ENCODE measurements at places on chromosomes 2 and 18.

DNA sequence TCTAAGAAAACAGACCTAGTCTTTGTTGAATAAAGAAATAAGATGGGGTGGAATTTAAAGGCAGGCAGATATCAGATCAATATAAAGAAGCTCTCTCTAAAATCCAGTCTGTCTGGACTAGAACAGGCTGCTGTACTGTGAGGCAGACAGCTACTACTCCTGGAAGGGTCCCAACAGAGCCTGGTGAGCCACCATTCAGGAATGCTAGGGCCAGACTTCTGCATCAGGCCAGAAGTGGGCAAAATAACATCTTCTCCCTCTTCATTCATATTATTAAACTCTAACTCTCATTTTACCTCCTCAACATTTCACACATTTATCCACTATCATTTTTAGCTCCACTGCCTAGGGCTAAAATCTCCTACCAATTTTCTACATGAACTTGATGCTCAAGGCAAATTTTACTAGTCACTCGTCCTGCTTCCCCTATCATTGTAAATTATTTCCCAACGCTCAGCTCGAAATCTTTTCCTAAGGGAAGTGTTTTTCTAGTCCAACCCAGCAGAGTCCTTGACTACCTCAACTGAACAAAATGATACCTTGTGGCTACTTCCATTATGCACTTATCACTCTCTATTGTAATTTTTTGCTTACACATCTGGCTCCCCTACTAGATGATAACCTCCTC lies 45.2 kb upstream of the GLS start:
- no peak for DNase-seq

DNA sequence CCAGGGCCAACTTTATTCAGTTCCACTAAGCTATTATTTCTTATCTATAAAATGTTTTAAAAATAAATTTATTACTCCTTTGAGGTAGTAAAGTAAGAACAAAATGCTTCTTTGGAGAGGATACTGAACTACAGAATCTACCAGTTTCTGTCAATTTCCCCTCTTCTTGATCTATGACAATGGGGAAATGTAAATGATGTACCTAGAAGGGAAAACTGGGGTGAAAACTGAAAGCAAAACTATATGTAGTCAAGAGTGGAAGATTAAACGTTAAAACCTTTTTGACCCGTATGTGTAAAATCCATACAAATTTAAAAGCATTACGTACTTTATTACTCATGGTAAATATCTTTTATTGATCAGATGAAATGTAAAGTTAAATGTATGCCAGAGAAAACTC lies 1287.8 kb upstream of the TMEFF2 start:
- no peak for DNase-seq

- no peak for DNase-seq
Measured at GRCh38 chr2:164190700-164191099, 430.6 kb downstream of the GRB14 start.

- DNase-seq = no peak
Measured at GRCh38 chr2:152519581-152519952, 184.6 kb downstream of the FMNL2 start.

GRCh38 chr2:10529611-10530010 lies 81.5 kb upstream of the ODC1 start:
- DNase-seq = no peak

- DNase-seq = no peak
Measured at GRCh38 chr2:200296118-200296517, 10.4 kb upstream of the SPATS2L start.

DNA sequence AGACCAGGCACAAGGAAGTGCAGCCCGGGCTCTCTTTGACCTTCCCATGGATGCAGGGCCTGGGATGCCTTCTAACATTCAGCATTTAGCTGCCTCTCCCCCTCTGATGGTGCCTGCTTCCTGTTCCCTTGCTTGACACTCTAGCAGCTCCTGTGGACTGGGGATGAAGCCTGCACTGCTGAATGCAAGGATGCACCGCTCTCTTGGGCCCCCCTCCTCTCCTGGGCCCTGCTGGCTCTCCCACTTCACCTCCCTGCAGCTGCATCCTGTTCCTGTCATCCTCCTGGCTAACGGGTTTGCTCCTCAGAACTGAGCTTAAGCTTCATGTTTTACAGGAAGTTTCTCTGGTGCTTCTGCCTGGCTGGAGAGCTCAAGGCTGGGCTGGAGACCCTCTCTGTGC lies 254.1 kb downstream of the TSN start:
- DNase-seq = no peak

DNA sequence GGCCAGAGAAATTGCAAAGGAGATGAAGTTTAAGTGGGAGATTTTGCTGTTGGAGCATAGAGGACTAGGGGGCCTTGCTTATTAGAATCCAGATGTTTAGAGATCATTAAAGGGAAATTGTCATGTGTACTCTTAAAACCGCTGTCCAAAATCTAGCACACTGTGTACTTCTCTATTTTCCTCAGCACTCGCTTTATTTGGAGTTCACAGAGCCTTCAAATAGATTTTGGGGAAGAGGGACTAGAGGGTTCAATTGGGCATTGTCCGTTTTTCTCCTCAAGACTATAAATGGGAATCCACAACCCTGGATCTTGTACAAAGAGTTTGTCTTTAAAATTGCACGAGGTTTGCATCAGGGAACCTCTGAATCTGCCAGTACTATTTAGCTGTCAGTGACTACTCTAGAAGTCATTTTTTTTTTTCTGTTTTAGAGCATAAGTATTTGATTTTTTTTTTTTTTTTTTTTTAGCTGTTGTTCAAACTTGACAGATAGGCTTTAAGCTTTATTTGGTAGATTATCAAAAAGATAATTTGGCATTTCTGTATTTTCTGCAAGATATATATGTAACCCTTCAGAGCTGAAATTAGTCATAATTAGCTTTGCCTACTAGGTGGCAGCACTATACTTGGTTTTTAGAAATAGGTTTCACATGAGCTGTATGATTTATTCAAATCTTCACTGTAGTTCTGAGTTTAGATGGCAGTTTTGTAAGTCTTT lies 14.2 kb downstream of the PMS1 start:
- DNase-seq = no peak

GRCh38 chr2:113132414-113133021 lies 5.1 kb downstream of the IL1RN start:
- no peak for DNase-seq

DNA sequence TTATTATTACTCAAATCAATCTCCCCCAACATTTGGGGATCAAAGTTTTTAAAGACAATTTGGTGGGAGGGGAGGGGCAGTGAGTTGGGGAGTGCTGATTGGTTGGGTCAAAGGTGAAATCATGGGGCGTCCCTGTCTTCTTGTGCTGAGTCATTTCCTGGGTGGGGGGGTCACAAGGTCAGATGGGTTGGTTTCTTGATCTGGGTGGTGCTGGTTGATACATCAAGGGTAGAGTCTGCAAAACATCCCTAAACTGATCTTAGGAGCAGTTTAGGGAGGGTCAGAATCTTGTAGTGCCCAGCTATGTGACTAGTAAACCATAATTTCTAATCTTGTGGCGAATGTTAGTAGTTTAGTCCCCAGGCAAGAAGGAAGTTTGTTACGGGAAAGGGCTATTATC lies 67.4 kb downstream of the MOGAT1 start:
- DNase-seq = no peak

Data from stimulated activated CD8-positive, alpha-beta memory T cell treated with anti-CD3 and anti-CD28 coated beads, Interleukin-2, amount 100 ng/mL, for 48 hours (primary cell).